ENCODE measurements at places on chromosomes 16 and 17. TPM values are rescaled to one million over a fixed set of nuclear protein-coding genes. Genes with fewer than 3 reads are reported as not detected.

GRCh38 chr17:14525551-14526455, 224.9 kb downstream of the HS3ST3B1 start:
- no peak overlapping the region for H3K4me3 ChIP-seq
- no peaks in the 10 kb centered on the region for H3K4me1 ChIP-seq
- H3K27ac ChIP-seq = no peak overlapping the region
- H3K36me3 ChIP-seq = no peaks in the 10 kb centered on the region
- no peak for DNase-seq

CCL13 gene
- total RNA-seq = not detected

- peak; percentile 71 for DNase-seq
- peaks cover 43% of the 10 kb centered on the region for H3K27me3 ChIP-seq
- peaks cover 45% of the 10 kb centered on the region for H3K4me1 ChIP-seq
- no peak overlapping the region for H3K27ac ChIP-seq
These were observed 2.7 kb upstream of the HES7 start for GRCh38 chr17:8126491-8127066.

GRCh38 chr17:40699371-40699770, 4.2 kb downstream of the KRT24 start:
- no peaks in the 10 kb centered on the region for H3K4me1 ChIP-seq
- H3K4me3 ChIP-seq = no peak overlapping the region
- no peaks in the 10 kb centered on the region for H3K36me3 ChIP-seq
- peaks cover 8% of the 10 kb centered on the region for H3K27me3 ChIP-seq
- DNase-seq = no peak

- H3K4me1 ChIP-seq = no peaks in the 10 kb centered on the region
- H3K36me3 ChIP-seq = no peaks in the 10 kb centered on the region
- DNase-seq = no peak
- no peaks in the 10 kb centered on the region for H3K27me3 ChIP-seq
These were observed 820.0 kb upstream of the EEF2KMT start for GRCh38 chr16:5917436-5918195.

DNA sequence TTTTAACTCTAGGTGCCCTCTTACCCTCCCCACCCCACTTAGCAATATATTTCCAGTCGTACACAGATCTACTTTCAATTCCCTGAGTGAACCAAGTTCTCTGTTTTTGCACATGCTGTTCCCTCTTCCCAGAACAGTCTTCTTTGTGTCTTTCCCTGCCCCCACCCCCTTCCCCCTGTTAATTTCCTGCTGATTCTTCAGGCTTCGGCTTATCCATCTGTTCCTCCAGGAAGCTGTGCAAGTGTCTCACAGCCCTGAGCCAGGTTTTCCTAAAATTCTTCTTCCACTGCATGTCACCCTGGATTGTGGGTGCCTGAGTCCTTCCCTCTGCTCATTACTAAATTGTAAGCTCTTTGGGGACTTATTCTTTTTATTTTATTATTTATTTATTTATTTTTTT, 12.4 kb upstream of the SPOP start:
- H3K4me1 ChIP-seq = peaks cover 15% of the 10 kb centered on the region
- H3K27me3 ChIP-seq = no peaks in the 10 kb centered on the region
- no peak overlapping the region for H3K4me3 ChIP-seq
- DNase-seq = no peak

GRCh38 chr17:41787021-41787418, 509 bp upstream of the JUP start:
- no peak overlapping the region for H3K4me3 ChIP-seq
- DNase-seq = no peak
- H3K4me1 ChIP-seq = peaks cover 33% of the 10 kb centered on the region

- peaks cover 6% of the 10 kb centered on the region for H3K36me3 ChIP-seq
- no peak overlapping the region for H3K4me3 ChIP-seq
- no peaks in the 10 kb centered on the region for H3K27me3 ChIP-seq
- no peak overlapping the region for H3K27ac ChIP-seq
- DNase-seq = no peak
These were observed 31.4 kb downstream of the COG1 start for GRCh38 chr17:73224237-73224636.

- H3K36me3 ChIP-seq = peaks cover 34% of the 10 kb centered on the region
- H3K4me3 ChIP-seq = no peak overlapping the region
- H3K27me3 ChIP-seq = no peaks in the 10 kb centered on the region
These were observed 70.3 kb downstream of the YPEL2 start for GRCh38 chr17:59401725-59402124.

C17orf50 gene
- not detected for total RNA-seq

MRM1 gene
- total RNA-seq = 14.4 TPM

DNA sequence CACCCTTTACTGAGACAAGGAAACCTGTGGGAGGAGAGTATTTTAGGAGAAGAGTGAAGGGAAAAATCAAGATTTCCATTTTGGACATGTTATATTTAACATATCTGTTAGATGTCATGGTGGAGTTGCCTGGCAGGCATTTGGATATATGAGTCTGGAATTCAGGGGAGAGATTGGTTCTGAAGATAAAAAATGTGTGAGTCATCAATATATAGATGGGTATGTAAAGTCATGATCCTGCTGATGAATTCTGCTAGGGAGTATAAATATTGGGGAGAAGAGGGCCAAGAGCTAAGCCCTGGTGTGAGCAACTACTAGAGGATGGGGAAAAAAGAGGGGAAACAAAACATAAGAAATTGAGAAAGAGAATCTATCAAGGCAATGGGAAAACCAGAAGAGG, 151.3 kb upstream of the SOX9 start:
- H3K27ac ChIP-seq = no peak overlapping the region
- no peaks in the 10 kb centered on the region for H3K27me3 ChIP-seq
- no peak overlapping the region for H3K4me3 ChIP-seq
- no peak for DNase-seq

QPRT gene
- total RNA-seq = 0.24 TPM

DNA sequence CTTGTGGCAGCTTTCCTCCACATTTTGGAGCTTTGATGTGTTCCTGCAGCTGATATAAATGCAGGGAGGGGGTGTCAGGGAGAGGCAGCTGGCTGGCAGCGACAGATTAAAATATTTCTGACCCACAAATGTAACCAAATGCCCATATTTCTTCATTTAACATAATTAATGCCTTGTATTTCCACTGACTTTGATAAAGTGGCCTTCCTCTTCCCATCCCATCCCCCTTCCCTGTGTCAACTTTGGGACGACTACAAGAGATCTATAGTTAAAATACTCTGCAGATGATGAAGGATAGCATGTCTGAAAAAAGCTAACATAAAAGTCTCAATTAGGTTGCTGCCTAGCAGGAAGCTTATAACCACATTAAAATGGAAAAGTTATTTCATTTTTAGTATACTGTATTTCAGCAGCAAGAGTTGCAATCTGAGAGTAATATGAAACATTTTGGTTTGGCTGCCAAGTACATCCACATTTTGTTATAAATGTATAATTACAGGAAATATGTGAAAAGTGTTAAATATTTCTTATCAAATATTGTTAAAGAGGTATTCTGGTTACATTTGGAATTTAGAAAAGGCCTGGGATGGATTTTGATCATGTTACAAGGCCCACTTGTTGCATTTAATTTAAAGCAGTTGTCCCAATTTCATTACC, 238.7 kb upstream of the TBX2 start:
- no peaks in the 10 kb centered on the region for H3K4me1 ChIP-seq
- no peak overlapping the region for H3K4me3 ChIP-seq
- no peak overlapping the region for H3K27ac ChIP-seq
- no peaks in the 10 kb centered on the region for H3K36me3 ChIP-seq
- no peak for DNase-seq

GRCh38 chr16:19884611-19885450, at the start of gene GPRC5B:
Gene GPRC5B (minus strand): TSS chr16:19884848. CDS start chr16:19872845, 12,003 bp downstream.
- peak within 1 kb of the TSS; percentile 49 for H3K4me3 ChIP-seq
- DNase-seq = peak; percentile 70
- H3K36me3 ChIP-seq = no peaks in the 10 kb centered on the region
- no peak within 1 kb of the TSS for H3K27ac ChIP-seq
- peaks cover 8% of the 10 kb centered on the region for H3K27me3 ChIP-seq
- peaks cover 33% of the 10 kb centered on the region for H3K4me1 ChIP-seq

DNA sequence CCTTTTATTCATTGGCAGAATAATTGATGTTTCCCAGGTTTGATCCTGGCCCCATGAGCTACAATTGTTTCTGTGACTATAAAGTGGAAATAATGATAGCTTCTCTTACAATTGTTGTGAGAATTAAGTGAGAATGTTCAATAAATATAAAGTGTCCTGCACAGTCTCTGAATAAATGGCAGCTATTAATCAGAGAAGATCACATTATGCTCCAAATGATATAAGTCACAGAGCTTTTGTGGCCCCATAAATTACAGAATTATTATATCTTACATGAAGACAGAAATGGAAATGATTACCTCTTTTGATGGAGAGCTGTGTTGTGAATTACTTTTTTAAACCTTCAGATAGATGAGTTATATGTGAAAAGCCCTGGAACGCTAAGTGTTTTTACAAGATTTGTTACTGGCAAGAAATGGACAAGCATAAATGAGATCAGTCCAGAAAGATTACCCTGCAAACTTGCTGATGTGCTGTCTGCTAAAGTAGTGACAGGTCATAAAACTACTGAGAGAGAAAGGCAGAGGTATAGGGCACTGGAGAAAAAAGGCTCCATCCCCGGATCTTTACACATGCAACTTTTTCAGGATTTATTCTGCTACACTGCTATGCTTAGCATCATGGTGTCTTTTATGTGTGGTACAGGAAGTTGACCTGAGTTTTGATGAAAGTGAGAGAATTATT, 750.9 kb upstream of the GOT2 start:
- H3K4me3 ChIP-seq = no peak overlapping the region
- H3K27me3 ChIP-seq = no peaks in the 10 kb centered on the region

- no peak overlapping the region for H3K4me3 ChIP-seq
- no peaks in the 10 kb centered on the region for H3K4me1 ChIP-seq
- no peaks in the 10 kb centered on the region for H3K27me3 ChIP-seq
- no peak overlapping the region for H3K27ac ChIP-seq
These were observed 26.8 kb upstream of the ELAC2 start for GRCh38 chr17:13044572-13045065.

C16orf86 gene
- total RNA-seq = 8.7 TPM

LHX1 gene
- not detected for total RNA-seq

DNA sequence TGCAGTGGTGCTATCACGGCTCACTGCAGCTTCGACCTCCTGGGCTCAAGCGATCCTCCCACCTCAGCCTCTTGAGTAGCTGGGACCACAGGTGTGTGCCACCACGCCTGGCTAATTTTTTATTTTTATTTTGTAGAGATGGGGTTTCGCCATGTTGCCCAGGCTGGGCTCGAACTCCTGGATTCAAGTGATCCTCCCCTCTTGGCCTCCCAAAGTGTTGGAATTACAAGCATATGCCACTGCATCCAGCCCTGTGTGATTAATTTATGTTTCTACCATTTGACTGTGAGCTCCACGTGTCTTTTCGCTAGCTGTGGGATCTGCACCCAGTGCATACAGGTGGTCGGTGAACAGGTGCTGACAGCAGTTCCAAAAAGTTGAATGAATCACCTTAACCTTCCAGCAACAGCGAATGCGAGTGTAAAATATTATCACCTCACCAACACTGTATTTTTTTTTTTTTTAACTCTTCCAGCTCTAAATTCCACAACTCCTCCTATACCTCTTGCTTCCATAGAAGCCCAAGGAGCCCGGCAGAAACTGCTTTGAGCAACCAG, 484 bp upstream of the NUDT7 start:
- peaks cover 15% of the 10 kb centered on the region for H3K4me1 ChIP-seq
- no peaks in the 10 kb centered on the region for H3K27me3 ChIP-seq
- H3K27ac ChIP-seq = no peak overlapping the region
- H3K4me3 ChIP-seq = peak overlapping the region; percentile 87
- no peak for DNase-seq

DNA sequence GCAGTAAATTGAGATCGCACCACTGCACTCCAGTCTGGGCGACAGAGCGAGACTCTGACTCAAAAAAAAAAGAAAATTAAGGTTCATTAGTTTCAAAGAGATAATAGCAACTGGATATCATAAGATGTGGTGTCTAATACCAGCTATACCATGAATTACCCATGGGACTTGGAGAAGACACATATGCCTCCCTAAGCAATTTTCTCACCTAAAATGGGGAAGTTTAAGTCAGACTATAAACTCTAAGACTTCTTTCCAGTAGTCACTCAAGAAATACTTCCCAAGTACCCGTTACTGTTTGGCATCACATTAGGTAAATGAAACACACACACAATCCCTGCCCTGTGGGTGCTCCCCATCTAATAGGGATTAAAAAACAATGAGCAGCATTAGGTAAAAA, 22.6 kb downstream of the SMURF2 start:
- no peaks in the 10 kb centered on the region for H3K36me3 ChIP-seq
- no peak overlapping the region for H3K4me3 ChIP-seq
- H3K27me3 ChIP-seq = no peaks in the 10 kb centered on the region
- H3K4me1 ChIP-seq = peaks cover 11% of the 10 kb centered on the region
- no peak overlapping the region for H3K27ac ChIP-seq
- no peak for DNase-seq

GRCh38 chr16:13811834-13812233, 108.1 kb upstream of the ERCC4 start:
- H3K4me3 ChIP-seq = no peak overlapping the region
- H3K27ac ChIP-seq = no peak overlapping the region
- H3K27me3 ChIP-seq = no peaks in the 10 kb centered on the region
- DNase-seq = no peak
- no peaks in the 10 kb centered on the region for H3K36me3 ChIP-seq
- no peaks in the 10 kb centered on the region for H3K4me1 ChIP-seq

DNA sequence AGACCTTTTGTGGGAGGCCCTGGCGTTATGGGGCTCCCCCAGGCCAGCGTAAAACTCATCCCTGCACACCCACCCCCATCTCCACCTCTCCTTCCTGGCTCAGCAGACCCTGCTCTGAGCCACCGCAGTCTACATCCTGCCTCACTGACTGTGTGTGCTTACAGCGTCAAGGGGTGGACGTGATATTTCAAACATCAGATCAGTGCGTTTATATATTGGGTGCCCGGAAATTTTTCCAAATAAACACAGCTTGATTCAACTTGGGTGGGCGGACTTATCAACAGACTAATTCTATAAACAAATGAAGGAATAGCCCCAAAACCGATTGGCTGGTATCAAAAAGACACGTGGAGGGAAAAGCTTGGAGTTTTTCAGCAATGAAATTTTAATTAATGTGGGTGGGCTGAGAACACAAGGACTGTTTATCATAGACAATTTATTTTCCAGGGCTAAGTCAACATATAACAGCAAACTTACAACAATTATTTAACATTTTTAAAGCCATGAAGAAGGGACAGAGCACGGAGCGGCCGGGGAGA, at the start of gene FOXL1:
Gene FOXL1 (plus strand): TSS at position 489 of the 539 bp plus-strand sequence. CDS start 175 bp downstream, outside the sequence.
- no peak within 1 kb of the TSS for H3K27ac ChIP-seq
- no peaks in the 10 kb centered on the region for H3K36me3 ChIP-seq
- H3K4me1 ChIP-seq = peaks cover 14% of the 10 kb centered on the region
- H3K27me3 ChIP-seq = peaks cover 57% of the 10 kb centered on the region
- H3K4me3 ChIP-seq = no peak within 1 kb of the TSS
- no peak for DNase-seq

DNA sequence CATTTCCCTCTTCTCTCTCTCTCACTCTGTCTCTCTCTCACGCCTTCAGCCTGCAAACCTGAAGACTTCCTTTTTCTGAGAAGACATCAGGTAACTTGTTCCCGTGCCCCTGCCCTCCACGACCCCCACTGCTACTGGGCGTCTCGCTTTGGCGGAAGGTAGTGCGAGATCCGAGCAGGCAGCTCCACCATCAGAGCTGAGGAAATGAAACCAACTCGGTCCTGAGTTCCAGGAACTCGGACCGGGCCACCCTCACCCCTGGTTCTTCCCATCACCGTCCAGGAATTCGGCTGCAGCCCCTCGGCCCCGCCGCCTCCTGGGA, 585 bp downstream of the MLKL start:
- peak overlapping the region; percentile 80 for H3K4me3 ChIP-seq
- H3K27me3 ChIP-seq = no peaks in the 10 kb centered on the region
- H3K4me1 ChIP-seq = peaks cover 42% of the 10 kb centered on the region

- DNase-seq = no peak
- H3K4me1 ChIP-seq = peaks cover 32% of the 10 kb centered on the region
- no peaks in the 10 kb centered on the region for H3K36me3 ChIP-seq
- no peak overlapping the region for H3K27ac ChIP-seq
- no peaks in the 10 kb centered on the region for H3K27me3 ChIP-seq
These were observed 8.7 kb upstream of the CDC27 start for GRCh38 chr17:47197821-47198220.

All from B cell (primary cell).